Left lung (tissue), 14 donors: ENCODE measurements at places on chromosomes 1 and 21. TPM values are rescaled to one million over a fixed set of nuclear protein-coding genes. Genes with fewer than 3 reads are reported as not detected.

ADORA3 gene
- 10.8 TPM for total RNA-seq

ENO1 gene
- total RNA-seq: 753 TPM

HCRTR1 gene
- total RNA-seq: not detected

- DNase-seq: no peak
- H3K4me3 ChIP-seq: no peak overlapping the region
- no peaks in the 10 kb centered on the region for H3K4me1 ChIP-seq
- no peaks in the 10 kb centered on the region for H3K36me3 ChIP-seq
- H3K27me3 ChIP-seq: no peaks in the 10 kb centered on the region
Observed at GRCh38 chr1:103387898-103388297, 137.6 kb upstream of the RNPC3 start.

DNA sequence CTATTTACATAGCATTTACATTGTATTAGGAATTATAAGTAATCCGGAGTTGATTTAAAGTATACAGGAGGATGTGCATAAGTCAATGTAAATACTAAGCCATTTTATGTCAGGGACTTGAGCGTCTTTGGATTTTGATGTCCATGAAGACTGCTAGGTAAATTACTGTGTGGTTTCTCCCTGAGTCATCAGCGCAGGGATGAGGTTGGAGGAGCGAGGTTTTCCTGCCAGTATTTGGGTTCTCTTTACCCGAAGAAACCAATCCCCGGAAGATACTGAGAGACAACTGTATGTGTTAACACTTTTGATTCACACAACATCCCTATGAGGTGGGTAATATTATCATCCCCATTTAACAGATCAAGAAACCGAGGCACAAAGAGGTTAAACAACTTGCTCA lies 29.3 kb downstream of the BATF3 start:
- no peak overlapping the region for H3K27ac ChIP-seq
- peaks cover 62% of the 10 kb centered on the region for H3K4me1 ChIP-seq
- H3K4me3 ChIP-seq: no peak overlapping the region
- no peaks in the 10 kb centered on the region for H3K36me3 ChIP-seq

- H3K4me3 ChIP-seq: no peak overlapping the region
- no peak overlapping the region for H3K27ac ChIP-seq
- DNase-seq: no peak
Observed at GRCh38 chr1:63264161-63264560, 58.2 kb upstream of the FOXD3 start.

DNA sequence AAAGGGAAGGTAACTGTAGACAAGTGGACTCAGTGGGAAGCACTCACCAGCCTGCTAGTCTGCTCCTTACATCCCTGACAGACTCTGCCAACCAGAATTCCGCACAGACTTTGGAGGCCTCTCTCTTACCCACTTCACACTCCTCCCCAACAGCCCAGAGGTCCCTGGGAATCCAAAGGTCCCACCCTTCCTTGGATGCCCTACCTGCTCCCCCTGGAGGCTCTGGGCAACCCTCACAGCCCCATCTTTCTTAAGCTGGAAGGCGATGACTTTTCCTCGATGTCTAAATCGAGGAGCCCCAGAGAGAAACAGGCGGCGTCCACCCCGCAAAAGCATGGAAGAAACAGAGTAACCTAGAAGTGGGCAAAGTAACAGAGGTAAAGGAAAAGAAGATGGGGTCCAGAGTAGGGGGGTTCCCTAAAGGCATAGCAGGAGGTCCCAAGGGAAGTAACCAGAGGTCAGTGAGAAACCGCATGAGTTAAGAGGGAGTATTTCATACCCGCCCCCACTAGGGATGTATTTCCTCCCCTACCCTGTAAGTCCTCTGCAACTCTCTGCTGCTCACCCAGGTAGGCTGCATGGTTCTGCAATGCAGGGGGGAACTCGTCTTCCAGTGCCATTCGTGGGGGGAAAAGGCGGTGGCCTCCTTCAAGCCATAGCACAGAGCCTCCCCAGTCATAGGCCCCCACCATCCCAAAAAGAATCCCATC lies 8.4 kb downstream of the ITGA10 start:
- H3K27me3 ChIP-seq: no peaks in the 10 kb centered on the region
- H3K36me3 ChIP-seq: no peaks in the 10 kb centered on the region
- DNase-seq: no peak
- no peaks in the 10 kb centered on the region for H3K4me1 ChIP-seq

DNA sequence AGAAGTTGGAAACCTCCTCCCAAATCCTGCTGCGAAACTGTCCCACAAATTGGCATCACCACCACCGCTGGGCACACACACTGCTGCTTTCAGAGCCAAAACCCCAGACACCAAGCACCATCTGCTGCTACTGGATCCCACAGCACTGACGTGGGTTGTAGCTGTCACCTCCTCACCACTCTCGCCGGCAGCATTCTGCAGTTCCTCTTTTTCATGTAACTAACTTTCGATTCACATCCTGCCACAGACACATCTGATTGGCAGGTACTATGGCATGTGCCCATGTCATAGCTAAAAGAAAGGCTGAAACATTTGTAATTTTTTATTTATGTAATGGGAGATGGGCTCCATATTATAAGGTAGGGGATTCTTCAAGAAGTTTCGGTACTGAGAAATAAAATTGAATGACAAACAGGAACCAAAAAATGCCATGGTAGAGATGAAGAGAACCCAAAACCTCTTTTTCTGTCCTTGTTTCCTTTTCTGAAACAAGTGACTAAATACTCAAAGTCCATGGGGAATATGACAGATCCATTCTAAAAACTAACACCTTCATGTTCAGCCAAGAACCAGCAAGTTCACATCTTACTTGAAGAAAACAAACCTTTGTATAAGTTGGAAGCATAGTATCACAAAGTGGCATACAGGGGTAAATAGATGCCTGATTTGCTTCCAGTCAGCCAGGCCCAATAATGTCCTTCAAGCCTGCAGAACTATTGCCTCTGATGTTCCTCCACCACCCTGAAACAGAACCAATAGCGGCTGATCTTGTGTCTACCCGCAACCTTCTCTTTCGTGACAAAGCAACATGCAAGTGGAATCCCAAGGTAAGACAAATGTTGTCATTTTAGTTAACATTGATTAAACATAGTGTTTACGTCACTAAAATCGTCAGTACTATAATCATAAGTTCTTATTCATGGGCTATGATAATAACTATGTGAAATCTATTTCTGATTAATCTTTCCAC lies 26.6 kb upstream of the RGS13 start:
- H3K27ac ChIP-seq: no peak overlapping the region
- H3K27me3 ChIP-seq: no peaks in the 10 kb centered on the region
- peak; percentile 73 for DNase-seq
- no peaks in the 10 kb centered on the region for H3K36me3 ChIP-seq

DNA sequence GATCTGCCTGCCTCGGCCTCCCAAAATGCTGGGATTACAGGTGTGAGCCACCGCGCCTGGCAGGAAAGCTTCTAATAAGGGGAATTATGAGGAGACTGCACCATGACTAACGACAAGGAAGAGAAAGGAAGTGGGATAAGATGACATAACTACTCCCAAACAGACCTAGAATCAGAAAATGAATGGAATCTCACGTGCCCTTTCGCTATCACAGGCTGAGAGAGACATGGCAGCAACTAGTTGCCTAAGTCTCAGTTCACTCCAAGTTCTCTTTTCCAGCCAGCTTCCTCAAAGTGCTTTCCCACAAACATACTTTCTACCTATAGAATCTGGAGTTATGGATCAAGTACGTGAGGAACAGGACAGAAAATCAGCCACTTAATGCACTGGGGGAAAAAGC lies 2.0 kb downstream of the PI4KB start:
- peaks cover 15% of the 10 kb centered on the region for H3K4me1 ChIP-seq
- peak overlapping the region; percentile 65 for H3K4me3 ChIP-seq
- H3K27me3 ChIP-seq: no peaks in the 10 kb centered on the region
- peaks cover 50% of the 10 kb centered on the region for H3K36me3 ChIP-seq
- DNase-seq: no peak
- H3K27ac ChIP-seq: no peak overlapping the region
